ENCODE measurements at places on chromosomes 6 and 20.

DNA sequence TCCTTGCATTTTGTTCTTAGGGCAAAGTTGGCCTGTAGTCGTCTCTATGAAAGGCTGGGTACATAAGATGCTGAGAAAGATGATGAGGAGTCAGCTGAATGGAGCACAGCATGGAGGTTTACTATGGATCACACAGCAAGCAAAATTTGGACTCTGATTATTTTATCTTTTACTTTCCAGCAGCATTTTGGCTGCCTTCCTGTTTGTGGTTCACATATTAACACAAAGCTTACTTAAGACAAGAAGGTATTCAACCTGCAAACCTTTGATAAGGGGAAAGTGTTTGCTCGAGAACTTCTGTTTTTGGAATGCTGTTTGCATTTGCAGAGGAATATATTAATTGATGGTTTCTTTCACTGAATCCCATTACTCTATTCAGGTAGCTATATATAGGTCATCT lies 103.1 kb upstream of the ENPP5 start:
- no peak for ATAC-seq

- ATAC-seq: no peak
Measured at GRCh38 chr6:84061174-84061573, 27.6 kb downstream of the MRAP2 start.

GRCh38 chr6:84260926-84261325 lies 33.5 kb upstream of the CEP162 start:
- no peak for ATAC-seq

DNA sequence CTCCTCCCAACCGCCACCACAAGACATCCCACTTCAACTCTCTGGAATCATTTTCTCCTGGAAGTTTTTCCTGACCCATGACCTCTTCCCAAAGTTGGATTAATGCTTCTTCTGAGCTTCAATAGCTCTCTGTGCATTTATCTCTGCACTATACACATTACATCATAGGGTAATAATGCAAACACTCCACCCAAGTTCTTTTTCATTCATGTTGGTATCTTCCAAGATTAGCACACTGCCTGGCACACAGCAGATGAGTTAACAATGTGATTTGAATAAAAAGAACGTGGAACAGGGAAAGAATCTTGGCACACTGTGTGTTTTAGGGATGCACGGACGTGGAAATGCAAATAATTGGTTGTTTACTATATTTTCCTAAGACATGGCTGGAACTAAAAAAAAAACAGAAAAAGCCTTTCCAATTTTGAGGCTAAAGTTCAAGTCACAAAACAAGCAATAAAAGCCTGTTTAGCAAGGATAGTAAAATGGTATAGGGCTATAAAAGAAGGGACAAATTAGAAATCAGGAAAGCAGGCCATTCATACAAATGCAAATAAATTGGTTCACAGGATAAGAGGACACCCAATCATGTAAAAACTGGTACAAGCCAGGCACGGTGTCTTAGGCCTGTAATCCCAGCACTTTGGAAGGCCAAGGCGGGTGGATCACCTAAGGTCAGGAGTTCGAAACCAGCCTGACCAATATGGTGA lies 1.6 kb upstream of the FAM135A start:
- ATAC-seq: no peak

- peak; percentile 26 for ATAC-seq
Measured at GRCh38 chr6:7954477-7955200, 44.1 kb upstream of the TXNDC5 start.

- ATAC-seq: no peak
Measured at GRCh38 chr6:156413154-156413553, 364.0 kb upstream of the ARID1B start.

DNA sequence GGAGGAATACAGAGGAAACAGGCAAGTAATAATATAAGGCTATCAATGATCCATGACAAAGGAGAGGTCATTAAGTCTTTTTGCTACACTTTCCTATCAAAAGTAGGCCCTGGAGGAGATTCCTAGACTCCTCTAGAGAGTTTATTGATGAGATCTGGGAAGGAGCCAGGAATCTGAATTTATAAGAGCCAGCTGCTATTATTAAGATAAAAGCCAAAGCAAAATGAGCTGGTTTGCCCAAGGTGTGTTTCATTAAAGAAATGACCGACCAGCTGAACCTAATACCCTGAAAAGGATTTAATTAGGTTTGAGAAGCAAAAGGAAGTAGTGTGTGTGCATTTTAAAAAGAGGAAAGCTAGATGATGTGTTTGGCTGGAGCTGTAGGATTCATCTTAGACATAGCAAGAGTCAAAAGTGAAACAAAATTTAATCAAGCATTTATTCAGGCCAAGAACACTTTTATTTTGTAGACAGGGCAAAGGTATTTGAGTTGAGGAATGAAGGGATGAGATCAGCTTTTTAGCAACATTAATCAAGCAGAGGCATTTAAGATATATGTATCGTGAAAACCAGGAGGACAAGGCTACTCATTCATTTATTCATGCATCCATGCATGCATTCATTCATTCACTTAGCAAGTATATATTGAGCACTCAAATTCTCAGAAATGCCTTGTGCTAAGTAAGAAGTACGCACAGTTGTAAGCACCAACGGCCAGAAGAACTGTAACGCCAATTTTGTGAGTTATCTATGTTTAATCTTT lies 43.5 kb upstream of the SCAF8 start:
- no peak for ATAC-seq

DNA sequence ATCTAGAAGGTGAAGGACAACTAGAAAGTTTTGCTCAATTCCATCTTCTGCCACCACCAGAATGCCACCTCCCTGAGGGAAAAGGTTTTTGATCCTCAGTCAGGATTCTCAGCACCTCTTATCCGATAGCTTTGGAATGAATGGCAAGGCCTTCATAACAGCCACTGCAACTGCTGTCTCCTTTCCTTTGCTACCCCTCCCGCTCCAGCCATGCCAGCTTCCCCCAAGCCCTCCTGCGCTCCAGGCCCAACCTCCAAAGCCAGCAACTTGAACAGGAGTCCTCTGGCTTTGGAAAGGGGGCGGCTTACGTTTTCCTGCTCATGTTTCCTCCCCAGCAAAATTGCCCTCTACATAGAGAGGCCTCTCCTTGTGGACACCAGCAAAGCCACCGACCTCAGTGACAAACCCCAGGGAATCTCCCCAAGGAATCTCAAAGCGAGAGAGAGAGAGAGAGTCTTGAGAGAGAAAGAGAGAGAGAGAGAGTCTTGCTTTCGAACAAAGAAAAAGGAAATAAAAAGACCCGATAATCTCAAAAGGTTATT lies 420 bp upstream of the BTN2A1 start:
- ATAC-seq: peak; percentile 64

GRCh38 chr20:38197619-38198018 lies 32.5 kb upstream of the TGM2 start:
- ATAC-seq: no peak

GRCh38 chr6:7628909-7629308 lies 38.9 kb downstream of the SNRNP48 start:
- ATAC-seq: no peak

GRCh38 chr6:43037197-43037596 lies 15.8 kb downstream of the RRP36 start:
- ATAC-seq: no peak

DNA sequence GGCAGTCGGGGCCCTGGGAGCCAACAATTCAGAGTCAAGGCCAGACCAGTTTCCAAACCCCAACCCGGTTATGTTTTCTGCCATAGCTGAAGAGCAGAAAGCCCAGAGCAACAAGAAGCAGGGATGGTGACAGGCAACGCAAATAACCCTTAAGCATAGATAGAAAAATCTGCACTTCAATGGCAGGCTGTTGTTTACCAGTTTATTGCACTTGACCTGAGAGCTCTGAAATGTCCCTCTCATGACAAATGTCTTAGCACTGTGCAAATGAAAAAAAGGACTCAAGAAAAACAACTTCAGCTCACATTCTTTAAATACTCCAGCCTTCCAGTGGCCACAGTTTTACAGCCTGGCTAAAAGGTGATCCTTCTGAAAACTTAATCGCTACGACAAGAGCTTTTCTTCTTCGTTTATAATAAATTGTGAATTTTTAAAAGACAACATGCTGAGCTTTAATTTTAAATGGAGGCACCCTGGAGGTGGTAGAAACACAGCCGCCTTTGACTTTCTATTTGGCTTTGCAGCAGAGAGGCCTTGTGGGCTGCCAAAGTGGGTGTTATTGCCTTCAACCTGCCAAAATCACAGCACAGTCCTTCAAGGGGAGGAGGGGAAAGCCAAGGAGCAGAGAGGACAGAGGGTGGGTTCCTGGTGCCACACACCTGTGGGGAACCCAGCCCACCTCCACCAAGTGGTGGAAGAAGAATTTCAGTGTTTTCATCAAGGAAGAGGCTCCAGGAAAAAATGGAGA lies 289.5 kb upstream of the CDYL start:
- no peak for ATAC-seq

DNA sequence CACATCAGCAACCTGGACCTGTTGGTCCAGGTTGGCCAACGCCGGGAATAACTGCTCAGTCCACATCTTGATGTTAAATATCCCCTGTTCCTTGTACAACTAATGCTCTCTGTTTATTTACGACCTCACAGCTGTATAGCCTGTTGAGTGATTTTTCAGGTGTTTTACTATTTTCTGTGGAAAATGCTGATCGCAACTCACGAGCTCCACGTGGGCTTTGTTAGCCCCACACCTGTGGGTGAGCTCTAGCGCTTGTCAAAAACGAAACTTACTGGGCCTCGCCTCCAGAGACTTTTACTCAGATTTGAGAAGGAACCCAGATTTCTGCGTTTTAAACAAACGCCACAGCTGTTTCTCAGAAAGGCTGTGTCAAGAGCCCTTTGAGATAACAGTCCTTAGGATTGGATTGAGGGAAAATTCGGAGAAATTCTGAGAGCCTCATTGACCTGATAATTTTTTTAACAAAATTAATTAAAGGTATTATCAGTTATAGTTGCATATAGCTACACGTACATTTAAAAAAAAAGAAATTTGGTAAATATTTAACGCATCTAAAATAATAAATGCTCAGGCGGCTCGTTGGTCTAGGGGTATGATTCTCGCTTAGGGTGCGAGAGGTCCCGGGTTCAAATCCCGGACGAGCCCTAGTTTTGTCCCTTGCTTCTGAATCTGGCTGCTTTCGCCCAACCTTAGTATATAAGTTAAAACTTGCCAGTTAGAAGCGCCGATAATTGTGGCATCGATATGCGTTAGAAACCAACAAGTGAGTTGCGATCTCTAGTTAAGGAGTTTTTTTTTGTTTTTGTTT lies 16.7 kb downstream of the HMGN4 start:
- ATAC-seq: peak; percentile 42

GRCh38 chr20:10940941-10941340 lies 267.1 kb upstream of the JAG1 start:
- ATAC-seq: no peak

GRCh38 chr6:127471379-127472255 lies 12.4 kb upstream of the KIAA0408 start:
- ATAC-seq: no peak

DNA sequence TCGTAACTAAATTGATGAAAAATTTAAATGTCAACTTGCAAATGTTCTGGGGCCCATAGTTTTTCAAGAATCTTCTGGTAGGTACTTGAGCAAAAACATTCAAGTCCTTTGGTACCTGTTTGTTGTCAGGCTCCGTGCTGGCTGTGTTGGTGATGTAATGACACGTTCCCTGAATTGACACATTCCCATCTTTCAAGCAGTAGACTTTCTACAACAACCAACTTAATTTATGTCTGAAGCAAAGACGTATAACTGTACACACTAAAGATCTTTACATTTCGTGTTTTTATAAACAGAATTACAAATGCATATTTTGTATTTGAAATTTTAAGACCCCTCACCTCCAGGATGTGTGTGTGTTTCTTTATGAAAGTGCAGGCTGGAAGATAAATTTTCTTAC lies 49.5 kb downstream of the NCOA3 start:
- ATAC-seq: no peak

DNA sequence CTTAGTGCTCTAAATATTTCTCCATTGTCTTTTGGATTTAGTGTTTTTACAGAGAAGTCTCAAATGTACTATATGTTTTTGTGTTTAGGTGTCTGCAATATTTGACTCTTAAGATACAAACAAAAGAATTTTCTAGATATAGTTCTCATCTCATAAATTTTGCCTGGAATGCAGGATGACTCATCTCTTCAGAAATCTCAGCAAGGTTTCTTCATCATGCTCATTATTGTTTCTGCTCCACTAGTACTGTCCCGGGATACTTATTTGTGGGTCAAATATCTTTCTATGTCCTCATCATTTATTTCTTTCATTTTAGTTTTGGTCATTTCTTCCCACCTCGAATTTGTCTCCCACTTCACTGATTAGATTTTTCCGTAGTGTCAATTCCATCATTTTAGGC lies 9.5 kb downstream of the AHI1 start:
- ATAC-seq: peak; percentile 70

DNA sequence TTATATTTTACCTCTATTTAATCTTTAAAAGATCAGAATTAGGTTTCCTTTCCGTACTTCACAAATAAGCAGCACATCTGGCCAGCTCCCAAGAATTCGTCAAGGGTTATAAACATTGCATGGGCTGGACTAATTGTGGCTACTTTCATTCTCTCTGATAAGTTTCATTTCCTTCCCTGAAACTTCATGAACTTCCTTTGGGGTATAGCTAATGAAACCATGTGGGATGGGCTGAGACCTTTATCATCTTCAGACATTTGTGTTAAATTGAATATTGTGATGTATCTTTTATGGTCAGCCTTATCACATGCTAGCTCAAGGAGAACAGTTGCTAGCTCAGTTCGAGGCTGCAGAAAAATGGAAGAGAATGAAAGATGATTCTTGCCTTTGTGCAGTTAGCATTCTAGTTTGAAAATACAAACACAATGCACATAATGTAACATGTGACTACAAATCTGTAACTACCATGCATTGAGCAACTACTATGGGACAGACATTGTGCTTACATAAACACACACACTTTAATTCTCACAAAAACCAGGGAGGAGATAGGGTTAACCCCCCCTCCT lies 1.7 kb upstream of the GMPR start:
- ATAC-seq: peak; percentile 19

GRCh38 chr20:21047981-21048380 lies 58.2 kb downstream of the LINC00237 start:
- ATAC-seq: no peak

- ATAC-seq: no peak
Measured at GRCh38 chr6:140758169-140758877, 1374.4 kb upstream of the GJE1 start.

DNA sequence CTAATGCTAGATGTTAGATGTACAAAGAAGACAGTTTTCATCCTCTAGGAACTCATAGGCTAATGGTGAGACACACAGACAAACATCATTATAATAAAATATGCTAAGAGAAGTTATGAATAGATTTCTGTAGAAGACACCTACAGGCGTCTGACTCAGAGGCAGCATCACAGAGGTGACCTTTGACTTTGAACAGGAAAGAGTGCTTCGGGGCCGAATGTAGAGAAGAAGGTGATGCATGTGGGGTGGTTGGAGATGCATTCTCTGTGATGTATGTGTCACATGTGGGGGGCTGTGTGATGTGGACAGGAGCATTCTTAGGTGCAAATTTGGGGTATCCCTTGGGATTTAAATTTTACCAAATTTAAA lies 6.8 kb downstream of the GUCA1A start:
- ATAC-seq: no peak

- ATAC-seq: no peak
Measured at GRCh38 chr20:2010533-2010932, 16.7 kb upstream of the PDYN start.

DNA sequence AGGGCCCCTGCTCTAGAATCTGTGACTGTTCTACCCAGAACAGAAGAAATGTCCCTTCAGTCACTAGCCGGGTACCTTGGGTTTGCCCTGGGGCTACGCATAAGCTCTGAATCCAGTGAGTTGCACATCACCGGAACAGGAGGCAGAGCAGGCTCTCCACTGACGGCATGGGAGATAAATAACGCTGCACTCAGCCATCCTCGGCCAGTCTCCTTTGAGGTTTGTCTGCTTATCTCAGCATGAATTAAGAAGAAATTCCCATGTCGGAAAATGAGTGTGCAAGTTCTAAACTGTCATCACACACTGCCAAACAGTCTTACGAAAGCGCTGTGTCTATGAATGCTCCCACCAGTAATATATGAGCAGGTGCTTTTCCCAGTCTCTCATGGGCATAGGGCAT lies 90.8 kb downstream of the FAM50B start:
- no peak for ATAC-seq
